Stimulated activated CD4-positive, alpha-beta T cell treated with anti-CD3 and anti-CD28 coated beads, Interleukin-4, amount 100 ng/mL, for 1 hour (primary cell): ENCODE measurements at places on chromosomes 3 and 15.

- peak; percentile 17 for DNase-seq
Observed at GRCh38 chr3:51681453-51681852, 10.4 kb downstream of the TEX264 start.

DNA sequence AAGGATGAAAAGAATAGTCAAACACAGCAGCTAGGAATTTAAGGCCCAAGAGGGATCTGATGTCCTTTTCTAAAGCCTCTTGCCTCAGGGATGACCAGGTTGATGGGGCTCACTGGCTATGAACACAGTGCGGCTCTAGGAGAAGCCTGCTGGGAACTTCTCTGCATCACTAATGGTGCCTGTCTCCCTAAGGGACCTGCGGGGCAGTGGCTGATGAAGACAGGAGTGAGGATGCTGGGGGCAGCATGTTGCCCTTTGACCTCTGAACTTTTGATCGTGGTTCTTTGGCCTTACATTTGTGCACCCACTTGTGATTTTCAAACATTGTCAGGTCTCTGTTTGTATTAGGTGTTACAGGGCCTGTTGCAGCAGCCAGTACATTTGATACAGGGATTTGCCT, 64.9 kb upstream of the KLHL25 start:
- no peak for DNase-seq

DNA sequence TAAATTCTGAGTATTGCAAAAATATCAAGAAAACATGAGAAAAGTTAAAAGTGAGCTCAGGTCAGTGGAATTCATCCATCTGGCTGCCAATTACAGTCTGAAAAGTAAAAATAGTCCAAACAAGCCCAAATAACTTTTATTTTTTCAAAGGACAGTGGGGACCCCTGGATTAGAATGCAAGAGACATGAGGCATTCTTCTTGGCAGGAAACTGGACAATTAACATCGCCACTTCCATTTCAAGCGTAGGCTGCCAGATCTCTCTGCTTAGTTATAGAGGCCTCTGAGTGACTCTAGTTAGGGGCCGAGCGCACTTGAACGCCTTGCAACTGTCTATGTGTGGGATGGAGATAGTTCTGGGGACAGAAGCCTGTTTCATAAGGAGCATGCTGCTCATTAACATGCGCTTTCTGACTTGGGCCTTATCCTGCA, 189.1 kb downstream of the GHSR start:
- DNase-seq, result no peak

- peak; percentile 48 for DNase-seq
Observed at GRCh38 chr15:94324117-94324826, 92.9 kb downstream of the MCTP2 start.

GRCh38 chr15:61025308-61025707, 203.8 kb downstream of the RORA start:
- DNase-seq, result no peak

DNA sequence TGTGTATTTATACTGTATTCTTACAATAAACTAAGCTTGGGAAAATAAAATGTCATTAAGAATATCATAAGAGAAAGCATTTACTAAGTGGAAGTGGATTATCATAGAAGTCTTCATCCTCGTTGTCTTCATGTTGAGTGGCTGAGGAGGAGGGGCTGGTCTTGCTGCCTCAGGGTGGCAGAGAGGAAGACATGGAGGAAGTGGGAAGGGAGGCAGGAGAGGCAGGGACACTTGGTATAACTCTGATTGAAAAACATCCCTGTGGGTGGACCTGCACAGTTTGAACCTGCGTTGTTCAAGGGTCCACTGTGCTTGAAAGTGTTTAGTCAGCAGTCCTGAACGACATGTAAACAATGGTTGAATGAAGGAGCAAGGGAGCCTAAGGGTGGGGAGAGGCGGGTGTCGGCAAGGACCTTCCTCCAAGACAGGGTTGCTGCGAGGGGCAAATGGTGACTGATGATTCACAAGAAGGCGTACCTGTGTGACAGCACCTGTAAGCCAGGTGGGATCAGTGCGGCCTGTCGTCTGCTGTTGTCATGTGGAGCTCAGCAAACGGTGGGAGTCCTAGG, 103.8 kb upstream of the KLF13 start:
- no peak for DNase-seq

- no peak for DNase-seq
Observed at GRCh38 chr3:143070977-143071551, 48.5 kb upstream of the CHST2 start.

- DNase-seq, result no peak
Observed at GRCh38 chr3:113035387-113035982, 44.7 kb downstream of the GTPBP8 start.
